ENCODE measurements at places on chromosomes 5 and 9. TPM values are rescaled to one million over a fixed set of nuclear protein-coding genes. Genes with fewer than 3 reads are reported as not detected.

PLCXD3 gene
- 0.51 TPM for total RNA-seq

SARDH gene
- 0.37 TPM for total RNA-seq

CAMK4 gene
- 0.28 TPM for total RNA-seq

SLC36A2 gene
- not detected for total RNA-seq

FLT4 gene
- 471 TPM for total RNA-seq

TMEM8B gene
- total RNA-seq = 0.23 TPM

KIF12 gene
- 0.14 TPM for total RNA-seq

NPM1 gene
- total RNA-seq = 1,923 TPM

ANKRD34B gene
- total RNA-seq = not detected

PJA2 gene
- total RNA-seq = 79.0 TPM

HEMGN gene
- not detected for total RNA-seq

INSYN2B gene
- 2.9 TPM for total RNA-seq

CEL gene
- total RNA-seq = 0.17 TPM

RBM22 gene
- total RNA-seq = 31.3 TPM

HAPLN1 gene
- total RNA-seq = under 0.01 TPM

IL9 gene
- total RNA-seq = not detected

PHF24 gene
- not detected for total RNA-seq

SPINK4 gene
- total RNA-seq = not detected

CNTNAP3B gene
- total RNA-seq = 87.2 TPM

OR1J2 gene
- total RNA-seq = not detected

GARNL3 gene
- 2.4 TPM for total RNA-seq

PCDHB2 gene
- total RNA-seq = 0.88 TPM

CAVIN4 gene
- total RNA-seq = 2.3 TPM

MORN5 gene
- not detected for total RNA-seq

RGS3 gene
- 294 TPM for total RNA-seq

PCDHA13 gene
- under 0.01 TPM for total RNA-seq

PCDHB13 gene
- 1.4 TPM for total RNA-seq

MCC gene
- 35.5 TPM for total RNA-seq

ZMAT2 gene
- 62.3 TPM for total RNA-seq

TAF11L10 gene
- not detected for total RNA-seq

MAST4 gene
- 38.3 TPM for total RNA-seq

STPG3 gene
- not detected for total RNA-seq

CNTFR gene
- total RNA-seq = not detected

MLANA gene
- not detected for total RNA-seq

CLIC3 gene
- not detected for total RNA-seq

GABRA6 gene
- not detected for total RNA-seq

DMRT3 gene
- not detected for total RNA-seq

MPDZ gene
- 130 TPM for total RNA-seq

Measured in dermis blood vessel endothelial cell (primary cell).